ENCODE measurements at places on chromosomes 13 and 19.

DNA sequence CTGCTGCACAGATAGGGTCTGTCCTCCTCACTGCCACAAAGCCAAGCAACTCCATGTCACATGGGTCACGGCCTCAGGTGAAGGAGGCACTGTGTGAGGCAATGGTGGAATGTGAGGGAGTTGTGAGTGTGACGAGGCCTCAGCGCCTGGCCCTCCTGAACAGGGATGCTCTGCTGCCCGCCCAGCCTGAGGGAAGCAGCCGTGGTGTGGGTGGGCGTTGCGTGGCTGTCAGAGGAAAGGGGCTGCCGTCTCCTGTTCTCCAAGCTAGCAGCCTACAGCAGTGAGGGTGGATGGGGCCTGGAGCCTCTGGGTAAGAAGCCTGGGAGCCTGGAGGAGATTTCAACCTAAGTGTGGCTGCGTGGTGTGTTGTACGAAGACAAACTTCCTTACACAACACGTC is 125.0 kb downstream of the COL4A1 start:
- no peak for DNase-seq

DNA sequence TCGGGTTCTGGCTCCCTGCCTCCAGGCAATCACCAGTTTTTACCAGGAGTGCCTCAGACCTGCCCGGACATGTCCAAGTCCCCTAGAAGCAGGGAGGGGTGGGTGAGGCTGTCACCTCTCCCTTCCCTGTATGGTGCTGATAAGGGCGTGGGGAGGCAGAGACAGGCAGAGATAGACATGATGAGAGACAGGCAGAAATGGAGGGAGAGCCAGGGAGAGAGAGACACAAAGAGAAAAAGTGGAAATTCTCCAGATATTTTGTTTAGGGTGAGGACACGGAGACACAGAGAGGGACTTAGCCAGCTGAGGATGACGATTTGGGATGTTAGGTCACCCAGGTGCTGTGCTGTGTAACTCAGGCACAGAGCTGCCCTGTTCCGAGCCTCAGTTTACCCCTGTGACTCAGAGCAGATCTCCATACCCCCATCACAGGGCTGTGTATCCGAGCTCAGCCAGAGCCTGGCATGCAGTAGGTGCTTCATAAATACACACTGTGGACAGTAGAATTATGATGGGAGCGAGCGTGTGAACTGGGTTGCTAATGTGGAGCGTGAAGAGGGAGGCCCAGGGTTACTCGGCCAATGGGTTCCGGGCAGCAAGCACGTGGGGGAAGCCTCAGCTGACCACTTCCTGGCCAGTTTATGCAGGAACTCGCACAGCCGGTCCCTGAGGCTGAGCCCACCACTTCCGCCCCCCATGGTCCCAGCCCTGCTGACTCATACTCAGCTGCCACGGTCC is 11.9 kb upstream of the GDF15 start:
- DNase-seq: peak; percentile 79

GRCh38 chr19:2374808-2375207 is 14.7 kb downstream of the TMPRSS9 start:
- DNase-seq: no peak

DNA sequence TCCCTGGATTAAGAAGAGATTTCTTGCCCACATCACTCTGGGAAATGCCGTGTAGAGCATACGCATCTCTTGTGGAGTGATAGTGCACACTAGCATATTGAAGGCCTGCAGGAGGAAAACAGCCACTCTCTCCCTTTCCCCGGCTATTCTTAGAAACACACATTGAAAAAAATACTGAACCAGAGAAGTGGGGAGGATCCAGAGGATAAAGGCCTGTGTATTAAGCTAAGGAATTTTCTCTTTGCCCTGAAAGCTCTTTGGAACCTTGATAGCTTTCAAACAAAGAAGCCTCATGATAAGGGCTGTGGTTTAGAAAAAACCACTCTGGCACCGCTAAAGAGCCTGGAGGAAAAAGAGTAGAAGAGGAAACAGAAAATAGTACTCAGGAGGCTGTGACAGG is 386.1 kb upstream of the NBEA start:
- DNase-seq: no peak

DNA sequence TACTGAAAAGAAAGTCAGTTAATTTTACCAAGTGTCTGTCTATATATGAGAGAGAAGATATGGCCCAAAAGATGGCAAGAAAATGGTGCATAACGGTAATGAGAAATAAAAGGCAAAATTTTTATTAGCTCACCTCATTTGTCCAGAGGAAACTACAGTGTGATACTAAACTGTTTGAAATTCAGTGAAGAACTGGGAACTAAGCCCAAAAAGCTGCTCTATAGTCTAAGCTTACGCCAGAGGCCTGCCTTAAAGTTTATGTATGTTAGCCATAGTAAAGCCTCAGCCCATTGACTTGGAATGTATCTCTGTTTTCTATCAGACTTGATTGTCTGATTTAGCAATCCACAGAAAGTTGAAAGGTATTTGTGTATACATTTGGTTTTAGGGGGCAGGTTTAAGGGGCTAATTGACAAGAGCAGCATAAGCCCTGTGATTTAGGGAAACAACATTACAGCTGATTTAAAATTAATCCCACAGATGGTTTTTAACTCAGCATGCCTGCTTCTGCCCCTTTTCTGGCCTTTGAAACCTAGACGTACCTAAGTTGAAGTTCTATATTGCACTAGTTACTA is 91.0 kb upstream of the MAB21L1 start:
- no peak for DNase-seq

GRCh38 chr19:38306236-38306635 is 2.2 kb downstream of the C19orf33 start:
- no peak for DNase-seq

DNA sequence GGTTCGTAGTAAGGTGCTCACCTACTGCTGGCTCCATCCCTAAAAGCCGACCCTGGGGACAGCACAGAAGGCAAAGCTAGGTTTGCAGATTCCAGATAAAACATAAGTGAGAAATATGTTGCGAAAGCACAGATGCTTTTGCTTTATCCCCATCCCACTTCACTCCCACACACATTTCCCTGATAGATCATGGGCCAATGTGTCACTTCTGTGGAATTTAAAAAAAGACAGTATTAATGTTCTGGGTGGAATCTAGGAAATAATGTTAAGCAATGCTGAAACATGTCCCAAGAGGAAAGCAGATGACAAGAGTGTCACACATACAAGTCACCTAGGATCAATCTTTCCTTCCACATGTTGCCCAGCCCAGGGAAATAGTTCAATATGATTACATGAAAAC is 661.0 kb upstream of the MIR17HG start:
- no peak for DNase-seq

DNA sequence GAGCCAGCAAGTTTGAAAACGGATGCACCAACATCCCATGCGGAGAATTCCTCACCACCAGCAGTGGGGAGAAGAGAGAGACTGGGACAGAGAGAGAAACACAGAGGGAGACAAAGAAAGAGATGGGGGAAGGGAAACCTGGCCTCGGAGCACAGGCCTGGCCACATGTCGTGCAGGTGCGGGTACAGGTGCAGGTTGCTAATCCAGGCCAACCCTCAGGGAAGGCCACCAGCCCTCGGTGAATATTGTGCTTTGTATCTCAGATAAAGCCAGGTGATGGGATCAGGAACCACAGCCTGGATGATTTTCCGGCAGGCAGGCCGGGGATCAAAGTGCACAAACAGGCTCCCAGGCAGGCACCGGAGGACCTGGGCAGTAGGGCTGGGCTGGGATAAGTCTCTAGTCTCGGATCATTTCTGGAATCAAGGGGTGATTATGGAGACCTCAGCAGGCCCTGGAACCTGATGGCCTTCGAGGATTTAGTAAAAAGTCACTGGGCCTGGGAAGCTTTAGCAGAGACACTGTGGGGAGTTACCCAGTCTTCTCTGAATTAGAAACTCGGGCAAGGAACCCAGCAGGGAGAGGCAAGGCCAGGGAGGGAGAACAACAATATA is 3.7 kb downstream of the GAS6 start:
- no peak for DNase-seq

- no peak for DNase-seq
Measured at GRCh38 chr13:51243832-51244231, 21.6 kb downstream of the FAM124A start.

- no peak for DNase-seq
Measured at GRCh38 chr13:28579736-28580135, 79.2 kb upstream of the POMP start.

- DNase-seq: no peak
Measured at GRCh38 chr13:36352350-36352749, 6.2 kb upstream of the SPART start.

DNA sequence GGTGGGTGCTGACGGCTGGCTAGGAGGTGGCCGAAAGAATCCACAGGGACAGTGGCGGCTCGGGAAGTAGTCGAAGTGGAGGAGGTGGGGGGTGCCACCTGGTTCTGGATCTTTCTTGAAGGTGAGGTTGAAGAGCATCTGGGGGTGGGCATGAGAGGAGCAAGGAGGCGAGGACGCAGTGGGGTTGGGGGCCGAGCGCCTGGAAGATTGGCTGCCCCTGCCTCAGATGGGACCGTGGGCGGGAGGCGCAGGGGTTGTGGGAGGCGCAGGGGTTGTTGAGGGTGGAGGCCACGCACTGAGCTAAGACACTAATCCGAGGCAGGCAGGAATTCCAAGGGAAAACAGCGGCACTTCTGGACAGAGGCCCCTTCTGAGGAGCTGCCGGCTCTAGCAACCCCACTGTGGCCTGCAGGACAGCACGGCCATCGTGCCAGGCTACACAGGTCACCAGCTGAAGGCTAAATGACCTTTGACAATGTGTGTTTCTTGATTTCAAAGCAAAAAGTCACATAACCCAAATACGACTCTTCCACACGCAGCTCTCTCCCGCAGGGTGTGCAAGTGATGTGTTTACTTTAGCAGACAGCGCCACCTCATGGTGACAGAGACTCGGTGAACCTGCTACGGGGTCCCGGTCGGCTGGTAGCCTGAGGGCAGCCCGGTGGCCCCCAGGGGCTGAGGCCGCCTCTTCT is 44.1 kb upstream of the RANBP3 start:
- peak; percentile 8 for DNase-seq

- DNase-seq: no peak
Measured at GRCh38 chr13:33150662-33151061, 134.4 kb downstream of the KL start.

DNA sequence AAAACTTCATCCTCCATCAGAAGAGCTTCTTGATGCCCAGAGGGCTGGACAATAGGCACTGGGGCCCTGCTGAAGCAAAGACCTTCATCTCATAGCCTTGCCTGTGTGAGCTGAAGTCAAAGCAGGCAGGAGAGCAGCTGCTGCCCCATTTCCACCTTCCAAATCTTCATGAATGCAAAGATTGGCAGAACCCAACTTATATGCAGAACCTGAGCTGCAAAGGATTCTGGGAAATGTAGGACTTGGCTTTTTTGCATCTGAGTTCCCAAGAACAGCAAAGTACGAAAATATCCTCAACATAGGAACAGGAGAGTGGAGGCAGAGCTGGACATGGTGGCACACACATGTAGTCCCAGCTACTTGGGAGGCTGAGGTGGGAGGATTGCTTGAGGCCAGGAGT is 30.8 kb downstream of the CKM start:
- DNase-seq: no peak

GRCh38 chr19:49879243-49879963 is 1.9 kb downstream of the TBC1D17 start:
- no peak for DNase-seq

- DNase-seq: no peak
Measured at GRCh38 chr13:85659493-85659892, 139.7 kb downstream of the SLITRK6 start.

DNA sequence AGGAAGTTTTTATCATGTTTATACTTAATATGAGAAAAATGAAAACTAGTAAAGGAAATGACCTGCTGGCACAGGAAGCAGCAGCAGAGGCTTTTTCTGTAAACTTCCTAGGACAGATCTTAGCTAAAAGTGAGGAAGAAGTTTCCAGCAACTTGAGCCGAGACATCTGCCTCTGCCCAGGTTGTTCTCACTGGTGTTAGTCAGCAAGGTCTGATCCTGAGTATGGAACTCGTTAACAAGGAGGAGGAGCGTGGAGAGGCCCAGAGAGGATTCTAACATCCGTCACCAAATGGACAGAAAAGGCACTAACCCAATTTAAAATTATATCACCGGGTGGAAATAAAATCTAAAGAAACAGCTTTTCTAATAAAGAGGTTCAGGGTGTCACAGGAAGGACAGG is 43.6 kb downstream of the PHF11 start:
- DNase-seq: no peak

- DNase-seq: no peak
Measured at GRCh38 chr13:57030671-57031070, 110.0 kb upstream of the PRR20A start.

DNA sequence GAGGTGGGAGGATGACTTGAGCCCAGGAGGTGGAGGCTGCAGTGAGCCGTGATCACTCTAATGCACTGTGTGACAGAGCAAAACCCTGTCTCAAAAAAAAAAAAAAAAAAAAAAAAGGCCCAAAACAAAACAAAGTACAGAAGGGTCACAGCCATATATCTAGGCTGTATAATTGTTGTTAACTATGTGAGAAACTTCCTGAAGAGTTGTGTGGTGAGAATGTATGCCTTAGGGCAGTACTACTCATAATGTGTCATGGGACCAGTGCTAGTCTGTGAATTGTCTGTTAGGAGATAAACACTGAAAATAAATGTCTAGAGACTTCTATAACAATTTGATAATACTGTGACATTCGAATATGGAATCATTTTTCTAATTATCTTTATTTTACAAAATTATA is 43.1 kb downstream of the PAN3 start:
- no peak for DNase-seq

- DNase-seq: no peak
Measured at GRCh38 chr19:13579388-13580060, 73.2 kb upstream of the CACNA1A start.

- DNase-seq: no peak
Measured at GRCh38 chr13:51935326-51936171, 73.8 kb downstream of the CCDC70 start.

DNA sequence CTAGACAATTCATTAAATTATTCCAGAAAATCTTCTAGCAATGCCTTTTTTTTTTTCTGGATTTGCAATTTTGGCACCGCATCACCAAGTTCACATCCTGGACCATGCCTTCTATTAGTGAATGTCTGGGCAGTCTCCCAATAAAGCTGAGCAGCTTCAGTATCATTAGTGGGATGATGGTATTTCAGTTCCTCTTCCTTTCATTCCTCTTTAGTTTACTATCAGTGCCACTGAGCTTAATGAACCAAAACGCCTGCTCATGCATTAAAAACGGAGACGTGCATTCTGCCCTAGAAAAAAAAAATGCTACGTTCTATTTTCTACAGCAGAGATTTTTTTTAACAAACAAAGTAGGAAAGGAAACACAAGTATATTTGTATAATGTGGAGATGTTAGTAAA is 343.0 kb downstream of the PCDH9 start:
- no peak for DNase-seq

- DNase-seq: no peak
Measured at GRCh38 chr19:51001515-51001914, at the start of gene KLK8. TSS of gene KLK8 (minus strand) at chr19:51001604. CDS start at chr19:51001167, 437 bp downstream.

GRCh38 chr19:56252699-56253422 is 19.7 kb upstream of the EDDM13 start:
- peak; percentile 41 for DNase-seq

- no peak for DNase-seq
Measured at GRCh38 chr13:63516124-63516523, 2100.5 kb upstream of the PCDH20 start.

- DNase-seq: no peak
Measured at GRCh38 chr13:31442571-31442970, 242.8 kb downstream of the B3GLCT start.

- no peak for DNase-seq
Measured at GRCh38 chr13:109058087-109058486, 428.7 kb downstream of the MYO16 start.

All from GF-D8 (cell line).